Midbrain (tissue), 1 donor: ENCODE measurements at places on chromosomes 4 and X.

DNA sequence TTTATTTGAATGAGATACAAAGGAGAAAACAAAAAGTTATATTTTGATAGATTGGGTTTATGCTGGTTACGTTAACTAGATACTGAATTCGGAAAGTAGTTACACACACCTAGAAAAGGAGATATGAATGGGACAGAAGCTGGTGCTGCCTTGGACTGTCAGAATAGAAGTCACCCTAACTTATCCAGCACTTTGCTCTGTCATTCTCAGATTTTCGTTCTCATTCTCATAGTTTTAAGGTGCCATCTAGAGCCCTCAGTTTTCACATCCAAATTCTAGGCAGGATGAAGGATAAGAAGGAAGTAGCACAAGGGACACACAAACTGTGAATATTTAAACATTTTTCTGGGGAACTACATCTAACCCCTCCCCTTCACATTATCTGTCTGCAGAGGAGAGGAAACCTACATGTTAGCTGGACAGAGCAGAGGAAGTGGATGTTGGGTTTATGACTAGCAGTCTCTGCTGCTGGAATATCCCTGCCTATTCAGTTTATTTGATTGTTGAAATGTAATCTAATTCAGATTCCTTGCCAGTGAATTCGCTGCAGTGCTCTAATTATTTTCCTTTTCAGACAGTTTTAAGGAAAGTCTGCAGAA is 521.9 kb downstream of the FAT4 start:
- DNase-seq: no peak

GRCh38 chrX:140733766-140734342 is 24.3 kb downstream of the LINC00632 start:
- DNase-seq: peak; percentile 44

DNA sequence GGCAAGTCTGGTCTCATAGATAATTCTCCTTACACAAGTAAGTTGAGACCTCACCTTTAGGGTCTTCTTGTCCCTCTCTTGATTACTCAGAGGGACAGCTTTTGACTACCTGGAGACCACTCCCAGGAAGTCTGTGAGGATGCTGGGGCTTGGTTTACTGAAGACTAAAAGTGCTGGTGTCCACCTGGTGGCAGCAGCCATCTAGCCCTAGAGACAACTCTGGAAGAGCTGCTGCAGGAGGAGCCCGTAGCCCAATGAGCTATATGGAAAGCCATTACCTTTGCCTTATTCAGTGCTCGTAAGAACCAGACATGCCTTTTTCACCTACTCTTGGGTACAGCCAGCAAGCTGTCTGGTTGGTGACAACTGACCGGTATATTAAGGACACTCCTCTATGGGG is 7.3 kb downstream of the FGFBP2 start:
- no peak for DNase-seq

GRCh38 chr4:11402192-11402591 is 26.5 kb downstream of the HS3ST1 start:
- no peak for DNase-seq

DNA sequence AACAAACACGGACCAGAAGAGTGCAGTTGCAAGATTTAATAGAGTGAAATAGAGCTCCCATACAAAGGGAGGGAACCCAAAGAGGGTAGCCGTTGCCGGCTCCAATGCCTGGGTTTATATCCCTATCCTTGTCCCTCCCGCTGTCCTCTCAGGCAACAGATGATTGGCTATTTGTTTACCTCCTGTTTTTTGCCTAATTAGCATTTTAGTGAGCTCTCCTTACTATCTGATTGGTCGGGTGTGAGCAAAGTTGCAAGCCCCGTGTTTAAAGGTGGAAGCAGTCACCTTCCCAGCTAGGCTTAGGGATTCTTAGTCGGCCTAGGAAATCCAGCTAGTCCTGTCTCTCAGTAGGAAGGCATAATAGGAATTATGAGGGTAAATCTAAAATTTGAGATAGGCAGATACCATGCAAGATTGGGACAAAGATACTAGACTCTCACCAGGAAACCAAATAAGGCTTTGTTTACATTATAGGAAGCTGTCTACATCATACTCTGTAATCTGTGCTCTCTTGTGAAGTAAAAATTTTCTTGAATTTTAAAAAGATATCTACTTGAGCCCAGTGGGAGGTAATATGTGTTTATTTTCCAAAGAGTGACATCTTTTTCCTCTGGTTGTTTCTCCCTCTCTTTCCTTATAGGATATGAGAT is 65.9 kb downstream of the ATP10D start:
- DNase-seq: no peak

DNA sequence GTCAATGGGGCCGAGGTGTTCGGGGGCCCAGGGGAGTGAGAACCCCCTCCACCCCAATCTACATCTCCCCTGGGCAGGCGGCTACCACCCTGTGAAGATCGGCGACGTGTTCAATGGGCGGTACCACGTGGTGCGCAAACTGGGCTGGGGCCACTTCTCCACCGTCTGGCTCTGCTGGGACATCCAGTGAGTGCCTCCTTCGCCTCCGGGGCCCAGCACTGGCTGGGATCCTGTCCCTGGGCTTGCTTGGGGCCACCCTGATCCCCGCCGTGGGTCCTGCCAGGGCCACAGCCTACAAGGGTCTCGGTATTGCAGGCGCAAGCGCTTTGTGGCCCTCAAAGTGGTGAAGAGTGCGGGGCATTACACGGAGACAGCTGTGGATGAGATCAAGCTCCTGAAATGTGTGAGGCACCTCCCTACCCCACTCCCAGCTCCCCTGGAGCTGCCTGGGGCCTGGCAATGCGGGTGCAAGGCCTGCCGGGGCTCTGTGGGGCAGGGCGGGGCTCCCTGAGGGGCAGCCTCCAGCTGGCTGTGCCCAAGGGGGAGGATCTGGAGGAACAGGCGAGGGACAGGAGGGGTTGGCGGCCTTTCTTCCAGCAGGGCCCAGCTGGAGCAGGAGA is 697 bp downstream of the SRPK3 start:
- DNase-seq: no peak

- no peak for DNase-seq
Measured at GRCh38 chr4:176286728-176287127, 17.7 kb upstream of the ASB5 start.

DNA sequence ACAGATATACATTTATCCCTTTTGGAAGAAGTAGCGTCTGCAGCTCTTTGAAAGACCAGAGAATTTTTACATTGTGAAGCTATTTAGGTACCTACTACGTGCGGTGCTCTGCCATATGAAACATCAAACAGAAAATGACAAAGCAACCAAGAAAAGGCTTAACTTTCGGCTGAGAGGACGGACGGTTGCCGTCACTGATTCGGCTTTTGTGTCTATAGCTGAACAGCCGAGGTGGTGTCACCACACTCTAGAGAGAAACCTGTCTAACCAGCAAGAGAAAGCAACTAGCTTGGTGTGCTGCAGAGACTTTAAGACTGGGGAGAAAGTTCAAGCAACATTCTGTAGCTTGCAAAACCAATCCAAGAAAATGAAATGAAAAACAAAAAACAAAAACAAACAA is 145.5 kb downstream of the SHOX start:
- DNase-seq: no peak

- peak; percentile 9 for DNase-seq
Measured at GRCh38 chr4:184848510-184848909, 22.7 kb upstream of the ACSL1 start.

- DNase-seq: no peak
Measured at GRCh38 chr4:121950680-121951520, 960 bp downstream of the TRPC3 start.

DNA sequence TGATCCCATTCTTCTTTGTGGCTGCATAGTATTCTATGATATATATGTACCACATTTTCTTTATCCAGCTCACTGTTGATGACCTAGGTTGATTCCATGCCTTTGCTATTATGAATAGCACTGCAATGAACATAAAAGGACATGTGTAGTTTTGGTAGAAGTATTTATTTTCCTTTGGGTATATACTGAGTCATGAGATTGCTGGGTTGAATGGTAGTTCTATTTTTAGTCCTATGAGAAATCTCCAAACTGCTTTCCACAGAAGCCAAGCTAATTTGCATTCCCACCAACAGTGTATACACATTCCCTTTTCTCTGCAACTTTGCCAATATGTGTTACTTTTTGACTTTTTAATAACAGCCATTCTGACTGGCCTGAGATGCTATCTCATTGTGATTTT is 278.3 kb downstream of the PCDH18 start:
- no peak for DNase-seq

DNA sequence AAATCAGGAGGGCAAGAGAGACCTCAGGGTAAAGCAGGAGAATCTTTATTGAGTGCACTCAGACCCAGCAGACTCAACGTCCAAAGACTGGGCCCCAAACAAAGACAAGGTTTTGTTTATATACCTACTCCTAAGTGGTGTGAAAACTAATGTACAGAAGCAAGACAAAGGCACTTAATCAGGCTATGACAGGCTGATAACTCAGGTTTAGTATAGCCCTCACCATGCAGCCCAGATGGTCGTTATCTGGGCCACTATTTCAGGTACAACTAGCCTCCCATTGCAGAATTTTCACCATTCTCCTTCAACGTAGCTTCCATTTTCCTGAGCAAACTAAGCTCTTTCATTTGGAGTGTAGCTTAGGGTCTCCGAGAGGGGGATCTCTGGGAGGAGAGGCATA is 36.9 kb downstream of the SULT1E1 start:
- no peak for DNase-seq

GRCh38 chr4:113614414-113614813 is 147.1 kb downstream of the CAMK2D start:
- no peak for DNase-seq

GRCh38 chr4:141705747-141706377 is 69.5 kb downstream of the IL15 start:
- DNase-seq: no peak

GRCh38 chr4:101232074-101232776 is 115.1 kb downstream of the PPP3CA start:
- no peak for DNase-seq

DNA sequence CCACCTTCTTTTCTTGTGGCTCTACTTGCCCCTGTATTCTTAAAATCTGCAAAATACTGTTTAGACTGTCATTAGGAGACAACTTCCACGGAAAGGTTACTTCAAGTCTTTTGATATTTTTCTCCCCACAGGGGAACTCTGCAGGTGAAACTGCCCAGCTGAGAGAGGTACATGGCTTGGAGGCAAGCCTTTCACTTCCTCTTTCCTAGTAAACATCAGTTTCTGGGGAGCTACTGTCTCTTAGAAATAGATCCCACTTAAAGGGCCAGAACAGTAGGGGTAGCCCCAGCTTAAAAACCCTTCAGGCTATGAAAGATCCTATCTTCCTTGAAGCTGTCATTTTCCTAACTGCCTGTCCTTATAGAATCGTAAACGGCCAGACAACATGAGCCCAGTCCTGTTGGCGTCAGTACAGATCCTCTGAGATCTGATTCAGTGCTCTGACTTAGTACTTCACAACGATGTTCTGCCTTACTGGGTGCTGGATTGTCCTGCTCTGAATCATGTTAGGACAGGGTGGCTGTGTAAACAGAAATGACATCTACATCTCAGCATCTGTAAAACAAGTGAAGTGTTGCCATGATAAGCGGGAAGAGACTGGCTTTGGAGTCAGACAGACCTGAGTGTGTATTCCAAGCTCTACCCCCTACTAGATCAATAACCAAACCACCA is 102.1 kb downstream of the ITIH6 start:
- DNase-seq: no peak

GRCh38 chrX:46755671-46756070 is 3.2 kb downstream of the SLC9A7 start:
- DNase-seq: no peak

- peak; percentile 13 for DNase-seq
Measured at GRCh38 chrX:18833071-18833731, 125.8 kb downstream of the PPEF1 start.

- no peak for DNase-seq
Measured at GRCh38 chr4:183409934-183410333, 34.5 kb upstream of the CDKN2AIP start.

- DNase-seq: no peak
Measured at GRCh38 chr4:2072971-2073807, 14.1 kb downstream of the NAT8L start.

DNA sequence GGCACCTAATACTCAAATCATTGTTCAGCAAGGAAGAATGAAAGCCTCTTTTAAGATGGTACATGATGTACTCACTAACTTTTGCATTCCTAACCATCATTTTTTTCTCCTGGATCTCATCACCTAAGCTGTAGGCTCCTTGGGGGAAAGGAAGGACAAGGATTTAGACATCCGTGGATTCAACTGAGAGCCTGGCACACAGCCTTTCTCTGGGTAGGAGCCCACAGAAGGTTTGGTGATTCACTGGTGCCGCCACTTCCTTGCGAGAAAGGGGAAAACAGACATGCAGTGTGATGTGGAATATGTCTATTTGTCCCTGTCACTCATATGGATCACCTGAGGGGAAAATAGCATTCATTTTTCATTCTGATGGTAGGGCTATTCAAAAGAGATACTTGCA is 147.3 kb downstream of the PCDH7 start:
- DNase-seq: no peak

- DNase-seq: no peak
Measured at GRCh38 chrX:149757206-149758067, 16.4 kb upstream of the HSFX1 start.

- DNase-seq: no peak
Measured at GRCh38 chr4:153421941-153422340, 44.2 kb upstream of the TMEM131L start.
